T47D (cell line): ENCODE measurements at places on chromosomes 16 and 17.

DNA sequence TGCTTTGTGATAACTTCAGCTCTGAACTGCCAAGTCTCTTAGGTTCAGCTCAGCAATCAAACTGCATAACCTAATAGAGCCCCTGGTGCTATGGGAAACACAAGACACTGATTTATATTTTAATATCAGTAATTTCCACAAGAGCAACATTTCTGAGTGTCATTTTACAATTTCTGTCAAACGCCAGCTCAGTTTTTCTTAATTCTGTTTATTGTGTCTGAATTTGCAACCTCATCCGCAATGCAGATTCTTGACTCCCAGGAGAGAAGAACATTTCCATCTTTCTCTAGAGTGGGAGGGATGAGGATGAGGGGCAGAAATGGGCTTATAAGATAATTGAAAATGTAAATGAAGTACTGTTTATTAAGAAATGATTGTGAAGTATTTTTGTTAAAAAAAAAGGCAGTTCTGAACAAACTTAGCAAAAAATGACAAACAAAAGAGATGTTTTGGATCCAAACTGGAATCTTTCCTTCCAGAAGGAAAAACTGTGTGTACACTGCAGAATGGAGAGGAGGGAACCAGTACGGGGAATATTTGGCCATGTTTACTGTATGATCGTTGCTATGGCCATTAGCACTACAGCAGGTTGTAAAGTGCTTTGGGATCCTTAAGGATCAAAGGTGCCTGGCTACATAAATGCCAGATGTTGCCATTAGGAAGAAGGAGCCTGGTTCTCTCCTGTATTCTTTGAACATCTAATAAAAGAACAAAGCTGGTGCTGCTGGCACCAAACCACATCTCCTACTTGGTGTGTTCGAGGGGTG lies 7.4 kb upstream of the PMFBP1 start:
- no peak for DNase-seq

- no peak for DNase-seq
These were observed 216.2 kb upstream of the ASIC2 start for GRCh38 chr17:33509331-33509730.

DNA sequence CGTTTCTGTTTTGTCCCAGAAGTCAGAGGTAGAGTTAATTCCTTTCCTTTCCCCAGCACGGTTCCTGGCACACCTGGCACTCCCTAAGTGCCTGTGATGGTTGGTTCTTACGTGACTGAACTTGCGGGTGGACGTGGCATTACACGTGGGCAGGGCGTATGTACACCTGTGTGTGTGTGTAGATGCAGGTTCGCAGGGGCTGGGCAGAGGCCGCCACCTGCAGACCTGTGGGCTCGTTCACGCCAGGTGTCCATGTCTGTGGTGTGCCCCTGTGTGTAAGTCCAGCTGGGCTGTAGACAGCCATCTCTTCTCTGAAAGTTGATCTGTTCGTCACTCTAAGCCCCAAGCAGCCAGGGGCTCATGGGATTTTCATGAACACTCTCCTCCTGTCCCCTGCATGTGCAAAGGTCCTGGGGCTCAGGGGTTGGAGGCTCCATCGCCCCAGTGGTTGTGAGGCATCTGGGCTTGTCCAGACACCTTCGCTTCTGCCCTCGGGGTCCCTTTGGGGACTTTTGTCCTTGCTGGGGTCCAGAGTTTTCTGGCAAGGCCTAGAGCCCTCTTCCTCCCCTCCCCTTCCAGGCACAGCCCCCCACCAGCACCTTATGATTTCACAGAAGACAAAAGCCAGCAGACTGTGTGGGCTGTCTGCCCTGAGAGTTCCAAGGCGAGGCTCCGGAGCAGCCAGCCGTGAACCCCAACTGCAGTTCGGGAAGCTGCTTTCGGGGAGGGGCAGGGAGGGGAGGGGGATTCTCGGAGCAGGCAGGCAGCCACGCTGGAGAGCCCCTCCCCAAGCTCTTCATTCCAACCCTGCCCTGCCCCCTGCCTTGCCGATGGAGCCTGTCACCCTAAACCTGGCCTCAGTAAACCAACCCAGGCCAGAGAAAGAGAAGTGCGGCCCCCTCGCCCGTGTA lies 5.4 kb upstream of the FSCN2 start:
- DNase-seq, result no peak

DNA sequence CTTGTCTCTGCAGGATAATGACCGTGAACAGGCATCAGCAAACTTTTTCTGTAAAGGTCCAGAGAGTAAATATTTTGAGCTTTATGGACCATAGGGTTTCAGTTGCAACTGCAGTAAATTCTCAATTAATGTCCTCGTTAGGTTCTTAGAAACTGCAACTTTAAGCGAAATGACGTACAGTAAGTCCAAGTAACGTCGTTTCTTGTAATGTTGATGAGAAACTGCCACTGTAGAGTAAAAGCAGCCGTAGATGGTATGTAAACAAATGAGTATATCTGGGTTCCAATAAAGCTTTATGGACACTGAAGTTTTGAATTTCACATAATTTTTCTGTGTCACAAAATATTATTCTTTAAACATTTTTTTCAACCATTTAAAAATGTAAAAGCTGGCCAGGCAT lies 4.9 kb downstream of the CHD9 start:
- DNase-seq, result no peak

DNA sequence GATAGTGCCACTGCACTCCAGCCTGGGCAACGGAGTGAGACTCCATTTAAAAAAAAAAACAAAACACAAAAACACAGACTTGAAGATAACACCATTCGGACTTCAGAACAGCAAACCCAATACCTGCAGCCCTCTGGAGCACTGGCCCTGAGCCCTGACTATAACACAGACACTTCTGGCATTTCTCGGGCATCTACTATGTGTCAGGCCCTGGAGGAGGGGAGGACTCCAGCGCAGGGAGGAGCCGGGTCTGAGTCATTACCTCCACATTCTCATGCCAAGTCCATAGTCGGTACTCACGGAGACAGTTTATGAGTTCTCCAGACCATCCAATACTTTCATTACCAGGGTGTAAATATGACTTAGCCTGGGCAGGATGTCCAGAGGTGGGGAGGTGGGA lies 48.8 kb downstream of the PITPNM3 start:
- no peak for DNase-seq

- DNase-seq, result peak; percentile 46
These were observed 3.6 kb upstream of the HIC1 start for GRCh38 chr17:2051061-2051932.

- DNase-seq, result no peak
These were observed 18.3 kb upstream of the ABCA3 start for GRCh38 chr16:2358811-2359210.

- no peak for DNase-seq
These were observed 94.0 kb upstream of the TNRC6C start for GRCh38 chr17:77864234-77865111.

DNA sequence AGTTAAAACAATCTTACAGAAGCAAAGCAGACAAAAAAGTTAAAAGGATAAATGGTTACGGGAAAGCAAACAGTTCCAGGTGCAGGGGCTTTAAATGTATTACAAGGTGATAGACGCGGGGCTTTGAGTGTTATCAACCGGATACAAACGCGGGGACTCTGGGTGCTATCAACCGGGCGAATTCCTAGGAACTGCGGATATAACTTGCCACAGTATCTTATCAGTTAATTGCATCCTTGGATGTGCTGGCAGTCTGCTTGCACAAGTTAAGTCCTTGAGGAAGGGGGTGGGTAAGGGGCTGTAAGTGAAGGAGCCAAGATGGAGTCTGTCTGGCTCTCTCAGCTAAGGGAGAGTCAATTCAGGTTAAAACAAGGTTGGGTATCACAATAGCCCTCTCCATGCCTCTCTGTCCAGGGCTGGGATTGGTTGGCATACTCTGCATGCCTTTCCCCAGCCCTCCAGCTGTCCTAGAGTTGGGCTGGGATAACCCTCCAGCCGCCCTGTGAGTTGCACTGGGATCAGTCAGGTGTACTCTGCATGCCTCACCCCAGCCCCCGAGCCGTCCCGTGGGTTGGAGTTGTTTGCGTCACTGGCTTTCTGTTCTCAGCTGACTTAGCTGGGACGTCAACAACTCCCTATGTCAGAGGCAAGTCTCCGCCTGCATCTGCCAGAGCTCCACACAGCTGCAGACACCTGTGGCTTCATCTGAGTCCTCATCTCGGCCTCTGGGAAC lies 40.9 kb downstream of the TMEM235 start:
- peak; percentile 81 for DNase-seq

- DNase-seq, result no peak
These were observed 617.7 kb upstream of the CA10 start for GRCh38 chr17:52776234-52776633.

- DNase-seq, result no peak
These were observed 49.8 kb downstream of the TRIM37 start for GRCh38 chr17:59056857-59057256.

DNA sequence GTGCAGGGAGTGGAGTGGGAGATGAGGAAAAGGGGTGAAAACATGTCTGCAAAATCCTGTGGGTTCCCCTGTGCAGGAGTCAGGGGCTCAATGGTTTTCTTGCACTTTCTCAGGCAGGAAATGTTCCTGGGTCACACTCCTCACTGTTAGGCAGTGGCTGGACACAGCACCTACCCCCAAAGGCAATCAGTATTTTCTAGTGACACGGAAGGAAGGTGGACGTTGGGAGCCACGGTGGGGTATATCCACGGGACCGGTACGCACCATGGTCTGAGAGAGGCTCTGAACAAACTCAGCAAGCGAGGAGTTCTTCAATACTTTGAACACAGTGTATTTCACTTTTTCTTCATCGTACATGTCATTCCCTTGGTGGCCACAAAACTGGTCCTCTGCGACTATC lies 20.9 kb downstream of the LITAFD start:
- DNase-seq, result no peak

GRCh38 chr17:29575511-29576213 lies 7.2 kb downstream of the TP53I13 start:
- no peak for DNase-seq

GRCh38 chr17:77734371-77735080 lies 224.0 kb upstream of the TNRC6C start:
- peak; percentile 58 for DNase-seq

DNA sequence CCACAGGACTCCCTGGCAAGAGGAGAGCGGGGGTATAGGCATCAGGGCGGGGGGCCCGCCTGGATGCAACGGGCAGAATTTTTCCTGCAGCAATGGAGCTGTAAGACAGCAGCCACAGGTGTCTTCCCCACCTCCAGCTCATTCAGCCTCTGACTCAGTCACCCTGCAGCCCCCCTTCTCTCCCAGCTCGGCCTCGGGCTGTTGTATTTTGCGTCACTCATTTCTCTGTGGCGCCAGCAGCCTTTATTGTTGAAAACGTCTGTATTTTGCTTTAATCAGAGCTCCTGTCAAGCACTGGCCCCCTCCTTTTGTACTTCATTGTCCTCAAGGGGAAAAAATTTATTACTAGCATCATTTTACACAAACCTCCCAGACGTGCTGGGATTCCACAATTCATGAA lies 117.7 kb downstream of the WSCD1 start:
- DNase-seq, result no peak

DNA sequence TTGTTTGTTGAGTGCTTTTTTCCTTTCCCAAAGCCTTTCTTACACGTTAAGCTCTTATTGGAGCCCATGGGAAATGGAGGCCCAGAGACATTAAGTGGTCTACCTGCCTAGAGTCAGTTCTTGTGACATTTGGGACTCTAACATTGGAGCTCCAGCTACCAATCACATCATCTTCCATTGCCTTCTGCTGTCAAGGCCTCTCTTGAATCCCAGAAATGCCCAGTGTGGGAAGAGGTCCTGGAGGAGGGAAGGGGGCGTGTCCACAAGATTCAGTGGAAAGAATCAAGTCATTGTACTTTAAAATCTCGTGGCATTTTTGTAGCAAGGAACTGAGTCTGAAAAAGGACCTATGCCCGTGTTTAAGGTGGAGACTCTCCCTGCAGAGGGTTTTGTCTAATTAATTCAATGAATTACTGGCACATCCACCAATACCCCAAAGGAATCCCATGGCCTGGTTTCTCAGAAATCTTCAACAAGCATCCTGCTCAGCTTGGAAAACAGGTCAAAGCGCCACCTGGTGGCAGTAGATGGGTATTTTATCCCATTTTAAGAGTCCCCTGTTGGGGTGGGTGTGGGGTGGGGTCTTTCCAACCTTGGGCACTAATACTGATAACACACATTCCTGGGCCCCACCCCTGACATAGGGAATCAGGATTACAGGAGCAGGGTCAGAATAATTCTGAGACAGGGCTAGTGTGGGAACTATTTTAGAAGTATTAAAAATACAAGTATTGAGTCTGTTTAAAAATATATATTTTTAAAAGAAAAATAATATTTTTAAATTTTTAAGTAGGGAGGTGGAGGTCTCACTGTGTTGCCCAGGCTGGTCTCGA lies 24.6 kb downstream of the GPT2 start:
- DNase-seq, result peak; percentile 41

DNA sequence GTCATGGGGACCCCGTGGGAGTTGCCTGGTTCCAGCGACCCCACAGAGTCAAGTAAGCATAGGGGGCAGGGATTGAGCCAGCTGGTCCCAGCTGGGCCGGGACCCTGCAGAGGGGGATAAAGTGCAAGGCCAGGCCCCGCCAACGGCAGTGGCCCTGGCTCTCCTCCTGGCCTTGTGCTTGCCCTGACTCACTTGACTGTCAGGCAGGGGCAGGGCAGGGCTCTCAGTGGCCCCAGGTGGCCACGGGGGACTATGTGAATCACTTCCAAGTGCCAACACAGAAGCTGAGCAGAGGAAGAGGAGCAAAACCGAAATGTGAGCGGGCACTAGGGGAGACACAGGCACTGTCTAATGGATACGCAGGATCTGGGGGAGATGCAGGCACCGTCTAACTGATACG lies 21.6 kb upstream of the NCBP3 start:
- no peak for DNase-seq

DNA sequence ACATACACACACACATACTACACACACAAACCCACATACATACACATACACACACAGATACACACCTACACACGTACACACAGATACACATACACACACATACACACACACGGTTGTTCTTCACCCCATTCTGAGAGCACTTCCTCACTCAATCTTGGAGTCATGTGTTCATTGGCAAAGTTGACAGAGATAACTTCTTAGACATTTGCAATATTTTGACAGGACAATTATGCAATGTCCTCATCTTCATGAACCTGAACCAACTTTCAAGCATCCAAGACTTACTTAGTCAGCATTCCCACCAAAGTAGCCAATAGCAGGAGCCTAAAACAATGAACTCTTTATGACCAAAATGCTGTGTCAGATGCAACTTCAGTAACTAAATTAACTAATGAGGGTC lies 77.1 kb upstream of the DNAH17 start:
- DNase-seq, result no peak

DNA sequence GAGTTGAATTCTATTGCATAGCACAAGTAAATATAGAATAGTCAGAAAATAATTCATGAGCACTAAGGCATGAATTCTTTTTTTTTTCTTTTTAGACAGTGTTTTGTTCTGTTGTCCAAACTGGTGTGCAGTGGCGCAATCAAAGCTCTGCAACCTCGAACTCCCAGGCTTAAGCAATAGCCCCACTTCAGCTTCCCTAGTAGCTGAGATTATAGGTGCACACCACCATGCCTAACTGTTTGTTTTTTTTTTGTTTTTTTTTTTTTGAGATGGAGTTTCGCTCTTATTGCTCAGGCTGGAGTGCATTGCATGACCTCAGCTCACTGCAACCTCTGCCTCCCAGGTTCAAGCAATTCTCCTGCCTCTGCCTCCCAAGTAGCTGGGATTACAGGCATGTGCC lies 16.6 kb downstream of the TUBD1 start:
- DNase-seq, result no peak

GRCh38 chr17:49575679-49576087 lies at the start of gene NXPH3:
Gene NXPH3 (plus strand): TSS chr17:49575871. CDS start chr17:49576220, 349 bp downstream.
- peak; percentile 85 for DNase-seq
